PC-3 (cell line): ENCODE measurements at places on chromosomes 12 and 14.

DNA sequence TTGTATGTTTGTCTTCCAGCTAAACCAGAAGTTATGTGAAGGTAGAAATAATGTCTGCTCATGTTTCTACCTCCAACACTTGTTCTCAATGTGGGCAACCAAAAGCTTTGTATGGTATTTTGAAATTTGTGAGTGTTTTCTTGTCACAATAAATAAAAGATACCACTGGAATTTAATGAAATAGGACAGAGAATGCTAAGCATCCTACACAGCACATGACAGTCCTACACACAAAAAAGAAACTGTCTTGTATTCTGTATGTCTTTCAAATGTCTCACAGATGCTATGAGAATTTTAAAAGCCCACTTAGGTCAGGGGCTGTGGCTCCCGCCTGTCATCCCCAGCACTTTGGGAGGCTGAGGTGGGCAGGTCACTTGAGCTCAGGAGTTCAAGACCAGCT lies 68.9 kb downstream of the RALGAPA1 start:
- no peaks in the 10 kb centered on the region for H3K4me1 ChIP-seq
- no peaks in the 10 kb centered on the region for H3K27me3 ChIP-seq
- no peak overlapping the region for H3K27ac ChIP-seq
- no peak for DNase-seq
- H3K4me3 ChIP-seq: no peak overlapping the region

GRCh38 chr14:73788701-73789551 lies 62.7 kb upstream of the PTGR2 start:
- no peak overlapping the region for H3K4me3 ChIP-seq
- H3K27ac ChIP-seq: no peak overlapping the region
- H3K27me3 ChIP-seq: no peaks in the 10 kb centered on the region

DNA sequence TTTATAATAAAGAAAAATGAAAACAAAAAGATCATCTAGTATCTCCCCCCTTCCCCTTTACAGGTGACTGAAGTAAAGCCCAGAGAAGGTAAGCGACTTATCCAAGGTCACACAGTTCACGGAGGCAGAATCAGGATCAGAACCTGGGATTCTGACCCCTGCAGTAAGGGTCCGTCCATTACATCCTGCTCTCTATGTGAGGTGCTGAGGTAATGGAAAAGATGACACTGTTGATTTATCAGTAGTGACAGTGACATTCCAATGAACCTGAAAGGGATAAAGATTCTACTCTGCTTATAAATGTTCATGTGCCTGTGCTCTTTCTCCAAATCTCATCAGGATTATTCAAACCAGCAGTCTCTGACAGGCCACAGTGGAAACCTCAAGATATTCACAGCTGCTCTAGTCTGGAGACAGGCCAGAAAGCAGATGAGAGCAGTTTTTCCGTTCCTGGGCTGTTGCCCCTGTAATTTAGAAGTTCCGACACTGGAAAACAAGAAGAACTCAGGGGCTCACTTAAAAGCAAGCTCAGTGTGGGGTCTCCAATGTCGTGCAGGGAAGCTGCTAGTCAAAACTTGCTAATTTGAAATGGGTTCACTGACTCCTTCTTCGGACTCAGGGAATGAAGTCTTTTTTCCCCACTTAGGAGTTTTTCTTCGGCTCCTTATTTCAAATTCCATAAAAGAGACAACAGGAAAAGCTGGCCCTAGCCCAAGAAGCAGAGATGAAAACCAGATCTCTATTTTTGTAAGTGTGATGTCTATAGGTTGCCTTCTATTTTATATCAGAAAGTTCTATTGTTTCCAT lies 131.8 kb upstream of the EEA1 start:
- DNase-seq: no peak
- no peak overlapping the region for H3K27ac ChIP-seq
- no peaks in the 10 kb centered on the region for H3K36me3 ChIP-seq
- no peaks in the 10 kb centered on the region for H3K27me3 ChIP-seq
- no peaks in the 10 kb centered on the region for H3K4me1 ChIP-seq
- H3K4me3 ChIP-seq: no peak overlapping the region

DNA sequence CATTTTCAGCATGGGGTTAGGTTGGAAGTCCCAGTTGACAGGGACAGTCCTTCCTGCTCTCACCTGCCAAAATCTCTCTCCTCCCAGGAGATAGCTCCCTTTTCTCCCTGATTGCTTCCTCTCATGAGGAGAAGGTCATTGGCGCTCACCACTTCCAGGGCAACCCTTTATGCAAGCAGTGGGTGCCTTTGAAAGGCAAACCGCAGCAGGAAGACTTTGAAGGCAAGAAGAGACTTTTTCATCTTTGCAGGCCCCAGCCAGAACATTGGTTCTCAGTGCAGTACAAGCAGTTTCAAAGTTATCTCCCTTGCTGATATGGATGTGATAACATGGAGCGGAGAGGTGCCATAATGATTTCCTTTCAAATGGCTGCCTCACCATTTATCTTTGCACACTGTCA lies 483.0 kb downstream of the DIO2 start:
- H3K4me1 ChIP-seq: no peaks in the 10 kb centered on the region
- H3K27ac ChIP-seq: no peak overlapping the region
- H3K27me3 ChIP-seq: no peaks in the 10 kb centered on the region
- no peak for DNase-seq

DNA sequence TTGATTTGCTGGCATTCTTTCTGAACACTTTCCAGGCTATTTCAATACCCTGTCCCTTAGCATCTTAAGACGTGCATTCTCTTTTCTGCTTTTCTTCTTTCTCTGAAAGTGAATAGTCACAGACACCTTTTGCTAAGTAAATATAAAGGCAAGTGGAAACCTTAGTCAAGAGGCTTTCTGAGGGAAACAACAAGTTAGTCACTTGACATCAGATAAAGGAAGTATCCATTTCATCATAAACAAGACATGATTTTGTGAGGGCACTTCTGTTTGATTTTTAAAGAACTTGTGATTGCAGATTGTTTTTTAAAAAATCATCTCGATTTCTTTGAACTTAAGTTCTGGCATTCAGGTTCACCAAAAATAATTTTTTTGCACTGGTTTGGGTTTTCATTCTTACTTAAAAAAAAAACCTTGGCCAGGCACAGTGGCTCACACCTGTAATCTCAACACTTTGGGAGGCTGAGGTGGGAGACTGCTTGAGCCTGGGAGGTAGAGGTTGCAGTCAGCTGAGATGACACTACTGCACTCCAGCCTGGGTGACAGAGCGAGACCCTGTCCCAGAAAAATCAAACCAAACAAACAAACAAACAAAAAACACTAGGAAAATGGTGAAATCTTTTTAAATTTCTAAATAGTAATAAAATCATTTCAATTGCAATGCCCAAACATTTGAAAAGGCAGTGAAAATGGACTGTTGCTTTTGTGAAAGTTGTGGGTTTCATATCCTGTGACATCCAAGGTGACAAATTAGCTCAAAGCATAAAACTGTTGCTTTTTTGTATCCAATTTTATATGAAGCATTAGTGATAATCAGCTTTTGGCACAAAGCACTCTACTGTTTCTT lies 8.3 kb upstream of the KLHL42 start:
- peak overlapping the region; percentile 88 for H3K27ac ChIP-seq
- DNase-seq: peak; percentile 78

DNA sequence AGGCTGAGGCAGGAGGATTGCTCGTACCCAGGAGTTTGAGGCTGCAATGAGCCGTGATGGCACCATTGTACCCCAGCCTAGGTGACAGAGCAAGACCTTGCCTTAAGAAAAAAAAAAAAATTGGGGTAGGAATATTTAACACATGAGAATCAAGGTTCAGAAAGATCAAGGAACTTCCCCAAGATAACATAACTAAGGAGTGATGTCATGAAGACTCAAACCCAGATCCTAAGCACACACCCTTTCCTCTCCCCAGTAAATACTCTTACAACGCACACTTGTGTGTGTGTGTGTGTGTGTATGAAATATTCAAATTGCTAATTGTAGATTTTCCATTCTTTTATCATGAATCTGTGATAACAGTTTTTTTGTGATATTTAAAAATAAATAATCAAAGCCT lies 90.6 kb upstream of the NUDT4 start:
- no peaks in the 10 kb centered on the region for H3K36me3 ChIP-seq
- no peaks in the 10 kb centered on the region for H3K4me1 ChIP-seq
- H3K27ac ChIP-seq: no peak overlapping the region
- no peaks in the 10 kb centered on the region for H3K27me3 ChIP-seq

DNA sequence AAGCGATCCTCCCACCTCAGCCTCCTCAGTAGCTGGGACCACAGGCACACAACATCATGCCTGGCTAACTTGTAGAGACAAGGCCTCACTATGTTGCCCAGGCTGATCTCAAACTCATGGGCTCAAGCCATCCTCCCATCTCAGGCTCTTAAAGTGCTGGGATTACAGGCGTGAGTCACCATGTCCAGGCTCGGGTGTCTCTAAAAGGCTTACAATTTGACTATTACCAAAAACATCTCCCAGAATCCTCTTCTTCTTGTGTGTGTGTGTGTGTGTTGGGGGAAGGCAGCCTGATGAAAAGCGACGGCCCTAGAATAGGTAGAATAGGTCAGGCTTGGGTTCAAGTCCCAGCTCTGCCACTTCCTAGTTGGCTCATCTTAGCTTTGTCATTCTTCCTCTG lies 16.8 kb downstream of the MSI1 start:
- H3K27ac ChIP-seq: no peak overlapping the region
- H3K4me1 ChIP-seq: peaks cover 6% of the 10 kb centered on the region
- H3K4me3 ChIP-seq: no peak overlapping the region
- no peaks in the 10 kb centered on the region for H3K36me3 ChIP-seq
- H3K27me3 ChIP-seq: no peaks in the 10 kb centered on the region

GRCh38 chr14:52069307-52070050 lies 620 bp upstream of the NID2 start:
- H3K4me1 ChIP-seq: peaks cover 6% of the 10 kb centered on the region; the same call in 1 of the 2 replicates
- no peaks in the 10 kb centered on the region for H3K36me3 ChIP-seq
- H3K27me3 ChIP-seq: no peaks in the 10 kb centered on the region

DNA sequence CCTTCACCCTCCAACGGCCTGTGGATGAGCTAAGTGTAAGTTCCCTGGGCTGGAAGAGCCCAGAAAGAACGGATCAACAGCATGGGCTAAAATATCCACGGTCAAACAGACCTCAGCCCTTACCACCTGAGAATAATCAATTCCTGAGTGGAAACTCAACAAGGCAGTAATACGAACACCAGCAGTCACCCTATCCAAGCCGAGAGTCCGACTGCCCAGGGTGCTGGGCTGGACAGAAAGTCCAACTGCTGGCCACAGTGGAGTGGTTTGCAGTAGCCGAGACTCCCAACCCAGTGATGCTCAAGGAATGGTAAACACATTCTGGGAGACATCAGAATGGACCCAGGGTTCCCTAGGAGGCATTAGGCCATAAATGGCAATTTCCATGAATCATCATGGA lies 36.8 kb downstream of the ANO2 start:
- no peak overlapping the region for H3K4me3 ChIP-seq
- peaks cover 54% of the 10 kb centered on the region for H3K27me3 ChIP-seq
- H3K4me1 ChIP-seq: no peaks in the 10 kb centered on the region
